ENCODE measurements at places on chromosomes 6 and 20. TPM values are rescaled to one million over a fixed set of nuclear protein-coding genes. Genes with fewer than 3 reads are reported as not detected.

DNA sequence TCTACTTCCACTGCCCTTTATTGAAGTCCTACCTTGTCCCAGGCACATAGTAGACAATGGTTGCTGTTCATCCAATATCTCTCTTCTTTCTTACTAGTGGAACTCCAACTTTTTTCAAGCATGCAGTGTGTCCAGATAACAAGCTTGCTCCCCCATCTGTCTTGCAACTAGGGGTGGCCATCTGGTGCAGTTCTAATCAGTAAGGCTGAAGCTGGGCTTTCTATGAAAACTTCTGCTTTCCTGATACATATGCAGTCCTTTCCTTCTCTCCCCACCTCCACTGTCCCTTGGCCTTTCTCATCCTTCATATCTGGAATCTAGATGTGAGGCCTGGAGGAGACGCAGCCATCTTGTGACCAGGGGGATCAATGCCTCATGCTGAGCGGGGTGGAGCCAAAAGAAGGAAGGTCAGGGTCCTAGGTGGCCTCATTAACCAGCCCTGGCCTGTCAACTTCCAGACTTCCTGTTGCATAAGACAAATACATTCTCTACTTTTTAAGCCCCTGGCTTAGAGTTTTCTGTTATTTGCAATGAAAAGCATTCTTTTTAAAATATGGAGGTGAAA, 59.6 kb upstream of the ZFP64 start:
- H3K27ac ChIP-seq = no peak overlapping the region
- peaks cover 12% of the 10 kb centered on the region for H3K27me3 ChIP-seq
- peaks cover 9% of the 10 kb centered on the region for H3K36me3 ChIP-seq
- DNase-seq = no peak
- no peaks in the 10 kb centered on the region for H3K4me1 ChIP-seq

The FERMT1 gene
- not detected for polyA plus RNA-seq

- peak overlapping the region; percentile 73 for H3K27ac ChIP-seq
- no peaks in the 10 kb centered on the region for H3K36me3 ChIP-seq
- no peak for DNase-seq
- peaks cover 57% of the 10 kb centered on the region for H3K4me1 ChIP-seq
- H3K4me3 ChIP-seq = peak overlapping the region; percentile 59
These were observed 12.4 kb upstream of the GHRH start for GRCh38 chr20:37273988-37274387.

The AKAP12 gene
- polyA plus RNA-seq = not detected

The PRSS16 gene
- polyA plus RNA-seq = not detected

- no peaks in the 10 kb centered on the region for H3K27me3 ChIP-seq
- peaks cover 10% of the 10 kb centered on the region for H3K36me3 ChIP-seq
- no peak overlapping the region for H3K4me3 ChIP-seq
- H3K27ac ChIP-seq = no peak overlapping the region
These were observed 204.2 kb downstream of the KCNQ5 start for GRCh38 chr6:72826037-72826436.

DNA sequence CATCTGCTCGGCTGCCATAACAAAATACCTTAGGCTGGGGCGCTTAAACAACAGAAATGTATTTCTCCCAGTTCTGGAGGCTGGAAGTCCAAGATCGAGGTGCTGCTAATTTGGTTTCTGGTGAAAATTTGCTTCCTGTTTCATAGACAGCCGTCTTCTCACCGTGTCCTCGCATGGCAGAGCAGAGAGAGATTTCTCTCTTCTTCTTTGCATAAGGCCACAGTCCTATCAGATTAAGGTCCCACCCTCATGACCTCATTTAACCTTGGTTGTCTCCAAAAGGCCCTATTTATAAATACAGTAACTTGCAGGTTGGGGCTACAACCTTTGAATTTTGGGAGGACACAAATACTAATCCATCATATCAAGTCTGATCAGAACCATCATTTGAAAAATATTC, 544.3 kb downstream of the KIF16B start:
- H3K27me3 ChIP-seq = no peaks in the 10 kb centered on the region
- peaks cover 81% of the 10 kb centered on the region for H3K4me1 ChIP-seq
- peaks cover 21% of the 10 kb centered on the region for H3K36me3 ChIP-seq
- peak overlapping the region; percentile 84 for H3K27ac ChIP-seq
- DNase-seq = peak; percentile 23
- peak overlapping the region; percentile 49 for H3K4me3 ChIP-seq
